ENCODE measurements at places on chromosomes 7 and 10.

GRCh38 chr10:86377797-86378146 lies 11.2 kb upstream of the GRID1 start:
- DNase-seq, result no peak

DNA sequence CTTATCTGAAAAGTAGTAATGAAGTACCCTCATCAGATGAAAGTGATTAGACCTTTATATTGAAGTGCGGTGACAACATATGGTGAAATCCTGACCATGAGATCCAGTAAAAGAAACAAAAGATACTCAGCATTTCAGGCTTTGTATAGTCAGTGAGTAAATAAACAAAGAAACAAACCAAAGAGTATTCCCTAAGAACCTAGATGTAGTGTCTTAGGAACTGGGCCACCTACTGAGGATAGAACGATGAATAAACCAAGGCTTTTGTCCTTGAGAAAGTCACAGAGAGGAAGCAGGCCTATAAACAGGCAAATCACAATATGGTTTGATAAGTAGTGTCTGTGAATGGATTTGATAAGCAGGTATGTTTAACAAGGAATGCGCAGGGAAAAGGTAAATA lies 46.2 kb downstream of the ZNF277 start:
- DNase-seq, result no peak

GRCh38 chr10:118349235-118349634 lies 7.1 kb upstream of the FAM204A start:
- no peak for DNase-seq

DNA sequence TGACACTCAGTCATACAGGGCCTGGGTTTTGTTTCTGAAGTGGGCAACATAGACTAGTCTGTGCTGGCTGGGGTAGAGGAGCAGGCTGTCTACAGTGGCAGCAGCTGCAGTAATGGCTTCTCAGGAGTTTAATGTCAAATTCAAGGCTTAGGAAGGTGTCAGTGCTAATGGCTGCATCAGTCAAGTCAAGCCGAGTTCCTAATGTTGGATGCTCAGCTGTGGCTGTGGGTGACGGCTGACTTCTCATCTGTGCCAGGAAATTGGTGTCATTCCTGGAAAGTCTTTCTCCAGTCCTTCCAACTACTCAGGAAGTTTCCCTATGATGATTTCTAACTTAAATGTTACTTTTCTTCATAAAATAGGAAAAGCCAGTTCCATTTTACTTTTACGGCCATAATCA lies 468.1 kb upstream of the IGFBP3 start:
- DNase-seq, result no peak

DNA sequence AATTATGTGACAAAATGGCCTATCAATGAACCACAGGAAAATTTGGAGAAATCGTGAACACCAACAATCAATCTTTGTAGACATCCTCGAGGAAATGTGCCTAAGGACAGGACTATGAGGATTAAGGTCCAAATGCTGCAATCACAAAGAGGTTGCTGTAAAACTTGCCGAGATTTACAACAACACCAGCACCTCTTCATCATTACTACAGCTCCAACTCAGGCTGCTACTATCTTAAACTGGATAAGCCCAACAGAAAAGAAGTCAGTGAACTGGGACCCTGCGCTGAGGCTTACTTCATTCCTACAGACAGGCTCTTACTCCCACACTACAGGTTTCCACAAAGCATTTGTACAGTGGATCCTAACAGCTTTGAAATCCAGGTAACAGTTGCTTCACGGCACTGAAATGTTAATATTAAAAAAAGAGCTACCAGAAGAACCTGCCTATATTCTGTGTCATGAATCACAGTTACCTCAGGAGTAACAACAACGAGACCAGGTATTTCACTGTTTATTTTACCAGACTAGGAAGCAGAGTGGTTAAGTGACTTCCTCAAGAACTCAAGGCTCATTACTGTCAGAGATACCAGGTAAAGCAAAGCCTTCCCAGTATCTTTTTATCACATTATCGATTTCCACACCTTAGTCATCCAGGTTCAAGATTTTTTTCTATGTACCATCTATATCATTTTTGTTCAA lies 23.9 kb downstream of the CACUL1 start:
- DNase-seq, result no peak

GRCh38 chr7:37920849-37921805 lies 687 bp downstream of the EPDR1 start:
- DNase-seq, result peak; percentile 20

GRCh38 chr7:124989911-124990310 lies 60.3 kb upstream of the POT1 start:
- no peak for DNase-seq

GRCh38 chr7:52168085-52168484 lies 851.5 kb upstream of the COBL start:
- DNase-seq, result no peak

DNA sequence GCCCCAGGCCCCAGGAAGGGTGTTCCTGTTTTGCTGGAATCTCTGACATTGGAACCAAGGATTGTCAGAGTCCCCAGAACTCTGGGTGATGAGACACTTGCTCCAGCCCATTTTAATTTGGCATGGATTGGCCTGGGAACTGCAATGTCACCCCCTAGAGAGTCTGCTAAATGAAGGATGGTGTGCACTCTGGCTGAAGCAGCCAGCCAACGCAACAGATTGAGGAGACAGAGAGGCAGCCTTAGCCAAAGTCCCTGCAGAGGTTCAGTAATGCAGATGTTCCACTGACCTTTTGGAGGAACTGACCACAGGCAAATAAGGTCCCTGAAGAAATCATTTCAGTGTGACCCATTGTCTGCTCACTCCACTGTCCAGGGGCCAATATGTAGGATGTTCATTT lies 13.4 kb downstream of the LRRC18 start:
- DNase-seq, result no peak

- DNase-seq, result no peak
Measured at GRCh38 chr7:96479015-96479645, 157.2 kb upstream of the SLC25A13 start.

GRCh38 chr10:100183481-100183880 lies 2.3 kb downstream of the ERLIN1 start:
- no peak for DNase-seq
